Skeletal muscle cell (primary cell): ENCODE measurements at places on chromosomes 7 and 10.

DNA sequence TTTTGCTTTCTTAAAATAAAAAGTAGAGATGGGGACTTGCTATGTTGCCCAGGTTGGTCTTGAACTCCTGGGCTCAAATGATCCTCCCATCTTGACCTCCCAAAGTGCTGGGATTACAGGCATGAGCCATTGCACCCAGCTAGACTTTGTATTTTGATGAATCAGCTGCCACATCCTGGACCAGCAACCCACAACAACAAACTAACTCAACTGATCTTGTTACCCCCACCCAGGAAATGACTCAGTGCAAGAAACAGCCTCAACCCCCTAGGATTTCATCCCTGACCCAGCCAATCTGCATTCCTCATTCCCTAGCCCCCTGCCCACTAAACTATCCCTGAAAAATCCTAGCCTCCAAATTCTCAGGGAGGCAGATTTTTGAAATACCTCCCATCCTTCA lies 123.8 kb downstream of the IPMK start:
- no peak for DNase-seq

DNA sequence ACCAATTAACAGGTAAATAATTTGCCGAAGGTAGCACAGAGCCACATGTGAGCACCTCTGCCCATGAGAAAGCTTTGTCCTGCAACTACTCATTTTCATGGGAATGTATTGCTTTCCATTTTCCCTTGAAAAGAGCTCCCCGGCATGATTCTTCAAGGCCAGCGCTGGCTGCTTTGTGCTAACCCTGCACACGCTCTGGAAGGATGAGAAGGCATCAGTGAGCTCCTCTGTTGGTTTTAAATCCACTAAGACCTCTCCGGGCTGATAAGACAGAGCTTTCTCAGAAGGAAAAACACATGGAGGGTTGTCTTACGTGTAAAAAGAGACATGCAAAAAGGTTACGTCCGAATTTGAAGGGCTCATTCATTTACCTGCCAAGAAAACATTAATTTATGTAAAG lies 553.9 kb upstream of the MKI67 start:
- DNase-seq: no peak

GRCh38 chr7:116331020-116331419 lies 120.7 kb downstream of the TES start:
- DNase-seq: no peak

DNA sequence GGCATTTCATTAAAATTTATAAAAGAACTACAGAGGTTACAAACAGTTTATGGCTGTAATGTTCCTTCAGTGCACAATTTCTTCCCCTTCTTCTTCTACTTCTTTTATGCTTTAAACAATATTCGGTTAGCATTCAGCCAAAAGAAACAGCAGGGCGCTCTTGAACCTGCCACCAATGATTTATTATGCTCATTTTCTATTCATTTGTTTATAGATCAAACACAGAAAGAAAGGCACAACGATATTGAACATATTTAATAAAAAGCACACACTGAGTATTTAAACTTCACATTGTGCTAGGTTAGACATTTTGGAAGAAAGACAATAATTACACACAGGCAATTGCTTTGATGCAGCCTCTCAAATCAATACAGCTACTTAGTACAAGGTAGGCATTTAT lies 1025.8 kb upstream of the LRRN3 start:
- no peak for DNase-seq

DNA sequence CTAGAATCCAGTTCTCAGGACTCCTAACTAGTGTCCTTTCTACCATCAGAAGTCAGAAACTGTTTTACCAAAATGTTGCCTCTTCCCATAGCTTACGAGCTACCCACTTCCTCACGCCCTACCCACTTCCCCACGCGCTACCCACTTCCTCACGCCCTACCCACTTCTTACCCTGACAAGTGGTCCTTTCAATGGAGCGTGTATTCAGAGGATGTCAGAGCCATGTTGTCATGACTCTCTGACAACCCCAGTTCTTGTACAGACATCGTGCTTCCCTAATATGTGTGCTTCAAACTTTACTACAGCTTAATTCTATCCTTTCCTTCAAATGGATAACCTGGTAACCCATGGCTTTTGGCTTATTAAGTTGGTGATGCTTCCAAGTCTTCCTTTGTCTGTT lies 84.8 kb upstream of the PHF14 start:
- DNase-seq: no peak

GRCh38 chr10:48466611-48467240 lies 138.1 kb downstream of the ARHGAP22 start:
- no peak for DNase-seq

DNA sequence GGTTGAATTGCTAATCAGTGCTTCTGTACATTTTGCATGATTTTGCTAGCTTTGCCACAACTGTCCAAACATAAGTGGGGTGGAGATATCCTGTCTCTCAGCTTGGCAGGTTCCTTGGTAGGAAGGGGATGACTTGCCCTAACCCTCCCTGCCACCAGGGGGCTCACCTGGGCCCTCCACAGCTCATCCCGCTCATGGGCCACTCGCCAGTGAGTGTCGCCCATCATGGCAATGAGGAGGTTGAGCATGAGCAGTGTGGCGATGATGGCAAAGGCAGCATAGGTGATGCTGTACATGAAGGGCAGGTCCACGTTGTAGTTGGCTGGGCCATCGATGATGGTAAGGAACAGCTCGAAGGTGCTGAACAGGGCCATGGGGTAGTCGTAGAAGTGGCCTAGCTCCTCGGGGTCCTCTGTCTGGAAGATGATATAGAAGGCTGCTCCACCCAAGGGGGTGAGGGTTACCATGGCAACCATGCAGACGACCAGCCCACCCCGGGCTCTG lies 12.2 kb downstream of the TRPV6 start:
- DNase-seq: no peak

DNA sequence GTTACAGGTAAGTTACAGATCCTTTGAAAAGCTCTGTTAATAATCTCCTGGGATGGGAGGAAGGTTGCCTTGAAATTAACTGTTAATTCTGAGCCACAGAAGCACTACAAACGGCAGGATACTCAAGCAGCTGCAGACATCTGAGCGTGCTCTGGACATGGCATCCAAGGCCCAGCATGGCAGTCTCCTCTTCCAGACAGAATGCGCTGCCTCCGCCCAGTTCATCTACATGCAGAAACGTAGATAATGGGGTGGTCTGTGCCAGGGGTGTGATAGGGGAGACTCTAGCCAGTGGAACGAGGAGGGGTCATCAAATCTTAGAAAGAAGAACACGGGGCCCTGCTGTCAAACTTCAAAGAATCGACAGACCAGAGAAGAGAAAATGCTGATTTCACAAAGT lies 13.8 kb downstream of the VIPR2 start:
- no peak for DNase-seq

DNA sequence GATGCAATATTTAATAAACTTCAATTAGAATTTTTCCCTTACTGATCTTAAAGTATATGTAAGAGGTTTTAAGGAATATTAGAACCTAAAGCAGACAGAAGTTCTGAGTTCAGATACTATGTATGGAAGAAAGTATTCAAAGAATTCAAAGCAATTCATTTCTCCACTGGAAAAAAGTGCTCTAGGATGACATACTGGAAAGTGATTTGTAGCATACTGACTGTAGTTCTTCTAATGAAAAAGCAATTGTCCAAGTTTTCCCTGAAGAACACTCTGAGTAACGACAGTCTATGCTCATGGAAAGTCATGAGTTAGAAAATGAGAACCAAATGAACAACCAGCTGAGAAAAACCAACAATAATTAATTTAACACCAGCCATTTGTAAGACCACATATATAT lies 180.8 kb upstream of the SLC26A5 start:
- no peak for DNase-seq

DNA sequence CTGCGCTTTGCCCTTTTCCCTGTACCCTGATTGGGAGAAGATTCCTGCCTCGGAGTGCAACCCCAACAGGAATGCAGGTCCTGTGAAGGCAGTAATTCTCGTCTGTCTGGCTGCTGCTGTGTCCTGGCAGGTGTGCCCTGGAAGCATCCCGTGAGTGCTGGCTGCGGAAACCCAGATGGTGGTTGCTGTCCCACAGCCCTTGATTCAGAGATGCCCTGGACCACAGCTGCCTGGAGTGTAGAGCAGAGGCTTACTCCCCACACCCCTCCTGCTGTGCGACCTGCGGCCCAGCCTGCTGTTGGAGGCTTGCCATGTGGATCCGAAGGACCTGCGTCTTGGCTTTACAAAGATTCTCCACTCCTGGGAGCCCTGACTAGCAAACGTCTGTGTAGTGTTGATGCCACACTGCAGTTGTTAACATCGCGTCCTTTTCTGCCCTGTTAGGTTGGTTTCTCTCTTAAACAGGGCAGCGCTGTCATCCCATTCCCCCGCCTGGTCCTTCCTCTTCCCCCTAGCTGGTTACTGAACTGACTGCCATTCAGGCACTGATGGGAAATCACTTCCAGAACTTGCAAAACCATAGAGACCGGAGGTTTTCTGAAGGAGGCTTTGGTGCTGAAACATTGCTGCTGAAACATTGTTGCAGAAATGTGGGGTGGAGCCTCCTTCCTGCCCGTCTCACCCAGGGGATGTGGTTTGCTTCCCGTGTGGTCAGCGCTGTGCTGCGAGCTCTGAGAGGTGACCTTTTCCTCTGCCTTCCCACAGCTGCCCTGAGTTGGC lies 53.3 kb downstream of the DNAJB6 start:
- no peak for DNase-seq

- DNase-seq: no peak
These were observed 66.5 kb downstream of the CTNNA3 start for GRCh38 chr10:67629461-67629971.

GRCh38 chr7:104431930-104432329 lies 103.5 kb downstream of the LHFPL3 start:
- no peak for DNase-seq

DNA sequence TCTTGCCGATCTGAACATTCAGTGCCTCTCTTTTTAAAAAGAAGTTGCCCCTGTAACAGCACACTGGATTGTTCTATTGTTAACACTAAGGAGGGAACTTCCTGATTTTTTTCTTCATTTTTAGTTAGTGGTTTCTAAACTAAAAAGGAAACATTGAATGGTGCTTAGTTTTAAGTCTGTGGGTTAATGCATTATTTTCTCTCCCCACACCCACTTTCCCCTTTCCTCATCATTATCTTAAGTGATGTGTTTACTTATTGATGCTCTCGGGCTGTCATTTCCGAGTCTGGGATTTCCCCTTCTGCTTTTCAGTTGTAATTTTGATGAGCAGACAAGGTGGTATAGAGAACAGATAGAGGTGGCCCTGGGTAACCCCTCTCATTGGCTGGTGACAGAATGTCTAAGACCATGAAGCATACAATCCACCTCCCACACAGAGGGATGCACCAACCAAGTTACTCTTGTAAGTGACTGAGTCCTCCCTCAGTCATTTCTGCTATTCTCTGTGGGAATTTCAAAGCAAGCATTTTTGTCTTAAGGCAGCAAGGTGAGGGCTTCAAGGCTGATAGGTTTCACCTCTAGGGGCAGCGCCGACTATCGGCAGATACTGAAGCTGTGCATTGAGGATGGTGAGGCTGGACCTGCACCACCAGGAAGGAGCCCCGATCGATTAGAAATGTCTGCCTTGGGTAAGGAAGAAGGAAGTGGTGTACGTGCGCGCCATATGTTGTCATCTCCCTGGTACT lies 49.5 kb downstream of the CHN2 start:
- no peak for DNase-seq

DNA sequence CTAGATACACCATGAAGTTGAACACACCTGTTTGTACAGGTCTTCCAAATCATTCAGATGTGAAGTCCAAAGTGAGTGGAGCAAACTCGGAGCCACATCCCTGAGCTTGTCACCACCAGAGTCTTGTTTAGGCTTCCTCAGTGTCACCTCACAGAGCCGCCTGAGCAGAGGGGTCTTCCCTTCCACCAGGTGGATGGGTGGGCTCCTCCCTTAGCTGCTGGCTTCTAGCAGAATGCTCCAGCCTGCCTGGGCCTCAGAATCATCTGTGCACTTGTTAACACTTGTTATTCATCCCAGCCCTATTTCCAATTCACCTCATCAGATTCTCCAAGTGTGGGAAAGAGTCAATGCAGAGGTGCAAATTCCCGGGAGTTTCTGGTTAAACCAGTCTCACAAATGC lies 32.5 kb downstream of the C10orf71 start:
- no peak for DNase-seq

DNA sequence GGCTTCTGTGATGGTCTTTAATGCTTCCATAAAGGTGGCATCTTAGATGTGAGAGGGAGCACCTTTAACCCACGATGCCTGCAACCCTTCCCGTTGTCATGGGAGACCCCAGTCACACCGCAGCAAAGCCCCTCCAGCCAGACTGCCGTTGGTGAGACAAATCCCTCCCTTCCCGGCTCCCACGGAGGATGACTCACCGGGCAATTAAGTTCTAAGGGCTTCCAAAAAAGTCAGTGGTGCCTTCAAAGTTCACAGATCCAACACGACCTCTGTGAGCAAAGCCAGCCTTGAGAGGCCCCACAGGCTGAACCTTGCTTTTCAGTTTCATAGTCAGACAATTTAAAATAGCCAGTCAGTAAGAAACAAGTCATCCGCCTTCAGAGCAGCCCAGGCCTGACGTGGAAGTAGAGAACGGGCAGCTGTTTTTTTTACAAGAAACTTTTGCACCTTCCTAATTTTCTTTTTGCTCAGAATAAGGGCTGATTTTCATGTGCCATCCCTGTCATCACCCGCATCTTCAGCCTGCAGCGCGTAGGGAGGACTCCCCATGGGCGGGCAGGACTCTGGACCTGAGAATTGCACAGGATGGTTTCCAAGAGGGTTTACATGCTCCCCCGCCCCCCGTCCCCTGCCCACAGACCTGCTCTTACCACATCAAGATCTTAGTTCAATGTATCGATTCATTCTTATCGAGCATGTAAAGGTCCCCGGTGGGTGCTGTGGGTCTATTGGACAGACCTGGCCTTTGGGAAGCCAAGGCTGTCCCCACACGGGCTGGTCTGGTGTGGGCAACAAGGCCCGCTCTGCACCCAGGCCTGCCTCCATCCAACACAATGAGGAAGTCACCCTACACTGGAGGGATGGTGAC lies 333.9 kb downstream of the DNAJB6 start:
- DNase-seq: no peak

- DNase-seq: no peak
These were observed 43.0 kb downstream of the NT5C2 start for GRCh38 chr10:103149991-103150622.

GRCh38 chr7:40527723-40528122 lies 392.9 kb downstream of the SUGCT start:
- DNase-seq: no peak

GRCh38 chr10:27449571-27449970 lies 54.5 kb upstream of the RAB18 start:
- no peak for DNase-seq

- no peak for DNase-seq
These were observed 658.6 kb downstream of the CCSER2 start for GRCh38 chr10:84987039-84987438.
